ENCODE measurements at places on chromosomes 1 and 21.

GRCh38 chr1:226001963-226002666, 3.0 kb upstream of the SDE2 start:
- peak; percentile 80 for DNase-seq

GRCh38 chr1:88124614-88125013, 559.5 kb upstream of the PKN2 start:
- DNase-seq: no peak

- no peak for DNase-seq
These were observed 19.1 kb downstream of the SLC25A33 start for GRCh38 chr1:9558271-9558945.

DNA sequence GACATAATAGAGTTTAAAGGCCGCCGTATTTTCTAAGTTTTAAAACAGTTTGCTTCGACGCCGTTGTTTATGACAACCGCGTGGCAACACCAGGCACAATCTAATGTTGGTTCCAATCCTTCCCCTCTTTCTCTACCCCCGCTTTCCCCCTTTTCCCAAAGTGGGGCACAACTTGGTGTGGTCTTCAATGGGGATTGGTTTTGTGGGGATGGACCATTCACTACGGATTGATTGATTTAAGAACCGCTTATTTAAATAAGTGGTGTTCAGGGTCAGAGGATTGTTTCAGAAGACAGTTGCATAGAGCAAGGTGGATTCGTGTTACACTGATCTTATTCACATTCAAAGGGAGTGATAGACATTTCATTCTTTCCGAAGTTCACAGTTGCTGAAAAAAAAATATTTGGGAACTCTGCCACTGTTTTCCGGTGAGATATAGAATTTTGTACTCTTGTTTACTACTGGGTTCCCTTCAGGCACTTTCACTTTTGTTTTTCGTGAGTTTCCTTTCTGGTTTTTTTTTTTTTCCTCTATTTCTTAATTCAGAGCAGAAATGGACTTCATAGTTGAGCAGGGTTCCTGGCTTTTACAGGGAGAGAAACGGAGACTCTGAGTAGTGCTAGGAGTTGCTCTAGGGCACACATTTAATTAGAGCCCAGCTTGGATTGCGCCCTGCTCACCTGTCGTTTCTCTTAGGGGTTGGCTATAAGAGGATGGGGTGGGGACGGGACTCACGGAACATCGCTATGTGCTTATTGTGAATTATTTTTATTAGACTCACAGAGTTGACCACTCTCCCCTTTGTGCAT, 79.6 kb upstream of the AK4 start:
- DNase-seq: peak; percentile 19

DNA sequence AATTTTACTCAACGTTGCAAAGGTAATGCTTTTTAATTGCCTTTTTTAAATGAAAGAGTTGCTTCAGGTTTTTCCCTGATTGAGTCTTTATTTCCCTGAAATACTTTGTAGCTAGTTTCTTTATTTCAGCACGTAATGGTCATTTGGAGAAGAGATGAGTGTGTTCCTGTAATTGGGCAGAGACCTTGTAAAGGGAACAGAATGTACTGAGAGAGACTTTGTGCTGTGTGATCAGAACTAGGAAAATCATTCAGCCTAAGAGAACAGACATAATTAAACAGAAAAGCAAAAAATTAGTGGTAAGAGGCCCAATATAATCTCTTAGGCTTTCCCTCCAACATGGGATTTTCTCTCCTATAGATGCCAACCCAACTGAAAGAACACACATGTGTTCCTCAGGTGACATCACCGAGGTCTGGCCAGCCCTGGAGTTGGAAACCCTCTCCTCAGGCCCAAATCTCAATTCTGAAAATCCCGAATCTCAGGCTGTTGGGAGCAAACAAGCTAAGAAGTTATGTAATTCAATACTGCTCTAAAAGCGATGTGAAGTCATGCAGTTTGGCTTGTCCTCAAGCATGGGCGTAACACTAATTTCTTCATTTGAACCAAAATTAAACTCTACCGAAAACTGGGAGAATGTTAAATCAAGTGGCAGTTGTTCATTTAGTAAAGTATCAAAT, 102.0 kb downstream of the TGFB2 start:
- DNase-seq: no peak

DNA sequence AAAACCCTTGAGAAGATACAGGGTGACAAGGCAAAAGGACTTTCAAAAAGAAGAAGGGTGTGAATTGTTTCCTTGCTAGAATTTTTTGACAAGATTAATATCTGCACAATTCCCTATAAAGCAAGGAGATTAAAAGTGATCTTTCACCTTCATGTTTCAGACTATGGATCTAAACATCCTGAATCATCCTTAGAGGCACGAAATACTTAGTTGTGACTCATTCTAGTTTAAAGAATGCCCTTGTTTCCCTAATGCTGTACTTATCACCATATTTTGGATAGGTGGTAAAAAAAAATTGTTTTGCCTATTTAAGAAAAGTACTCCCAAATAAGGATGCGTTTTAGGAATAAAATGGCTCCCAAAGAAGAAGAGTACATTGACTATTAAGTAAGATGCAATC, 415.1 kb downstream of the LRRIQ3 start:
- no peak for DNase-seq

GRCh38 chr1:3702528-3702927, 49.7 kb upstream of the CCDC27 start:
- no peak for DNase-seq

DNA sequence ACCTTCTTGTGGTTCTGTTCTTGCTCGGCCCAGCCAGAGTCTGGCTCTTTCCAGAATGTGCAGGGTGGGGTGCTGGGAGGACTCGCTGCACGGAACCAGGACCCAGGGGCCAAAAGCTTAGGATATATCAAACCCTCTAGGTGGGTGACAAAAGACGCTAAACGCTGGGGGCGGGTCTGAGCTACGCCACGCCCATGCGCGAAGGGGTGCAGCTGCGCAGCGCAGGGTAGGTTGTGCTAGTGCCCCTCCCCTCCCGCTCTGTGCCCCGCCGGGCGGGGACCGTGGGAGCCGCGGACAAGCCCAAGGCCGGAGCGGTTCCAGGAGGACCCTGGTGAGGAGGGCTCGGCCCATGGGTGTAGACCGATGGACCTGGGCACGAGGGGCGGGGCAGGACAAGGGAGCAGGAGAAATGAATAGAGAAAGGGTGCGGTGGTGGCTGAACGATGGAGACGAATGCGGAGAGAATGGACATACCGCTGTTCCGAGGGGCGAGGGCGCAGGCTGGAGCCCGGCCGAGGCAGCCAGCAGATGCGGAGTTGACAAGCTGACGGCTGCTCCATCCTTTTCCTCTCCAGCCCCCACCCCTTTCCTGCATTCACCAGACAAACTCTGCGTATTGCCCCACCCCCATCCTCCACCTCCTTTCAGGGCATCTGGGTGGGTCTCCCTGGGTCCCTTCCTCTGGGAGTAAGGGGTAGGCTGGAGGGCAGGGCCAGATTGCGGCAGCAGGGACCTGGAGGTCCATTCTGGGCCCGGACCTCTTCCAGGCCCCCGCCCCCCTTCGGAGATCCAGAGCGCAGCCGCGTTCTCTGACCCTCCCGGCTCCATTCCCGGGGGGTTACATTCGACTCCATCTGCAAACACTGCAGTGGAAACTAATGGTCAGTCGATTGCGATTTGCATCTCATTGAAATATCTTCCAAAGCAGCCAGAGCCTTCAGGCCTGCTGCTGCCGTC, at the start of gene RUSC1:
TSS of gene RUSC1 (plus strand) at position 234 of the 957 bp plus-strand sequence. CDS start 880 bp downstream, outside the sequence.
- peak; percentile 75 for DNase-seq

- DNase-seq: no peak
These were observed 273.3 kb downstream of the DUSP10 start for GRCh38 chr1:221468546-221468945.

DNA sequence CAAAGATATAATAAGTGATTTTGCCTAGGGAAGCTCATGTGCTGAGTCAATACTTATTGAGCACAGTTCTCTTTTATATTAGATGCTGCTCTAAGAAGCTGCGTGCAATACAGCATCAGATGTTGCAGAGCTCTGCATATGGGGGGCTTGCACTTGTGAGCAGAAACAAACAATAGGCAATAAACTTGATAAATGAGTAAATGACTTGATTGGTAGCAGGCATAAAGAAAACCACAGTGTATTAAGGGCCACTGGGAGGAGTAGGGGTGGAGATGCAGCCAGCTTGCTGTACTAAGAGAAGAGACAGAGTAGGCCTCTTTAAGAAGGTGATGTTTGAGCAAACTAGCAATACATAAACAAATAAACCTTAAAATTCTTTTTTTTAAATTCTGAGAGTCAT, 598.5 kb upstream of the ADAMTS5 start:
- DNase-seq: no peak

GRCh38 chr1:160030657-160031364, 979 bp downstream of the PIGM start:
- no peak for DNase-seq

GRCh38 chr21:23822760-23823159, 1784.5 kb downstream of the MRPL39 start:
- no peak for DNase-seq

- no peak for DNase-seq
These were observed 77.1 kb downstream of the PIK3CD start for GRCh38 chr1:9728451-9729295.

DNA sequence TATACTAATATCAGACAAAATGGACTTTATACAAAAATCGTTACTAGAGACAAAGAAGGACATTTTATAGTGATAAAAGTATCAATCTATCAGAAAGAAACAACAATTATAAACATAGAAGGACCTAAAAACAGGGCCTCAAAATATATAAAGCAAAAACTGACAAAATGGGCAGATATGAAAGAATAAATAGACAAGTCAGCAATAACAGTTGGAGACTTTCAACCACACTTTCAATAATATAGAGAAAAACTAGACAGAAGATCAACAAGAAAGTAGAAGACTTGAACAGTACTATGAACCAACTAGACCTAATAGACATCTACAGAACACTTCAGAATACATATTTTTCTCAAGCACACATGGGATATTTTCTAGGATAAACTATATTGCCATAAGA, 52.4 kb downstream of the MIS18A start:
- no peak for DNase-seq

DNA sequence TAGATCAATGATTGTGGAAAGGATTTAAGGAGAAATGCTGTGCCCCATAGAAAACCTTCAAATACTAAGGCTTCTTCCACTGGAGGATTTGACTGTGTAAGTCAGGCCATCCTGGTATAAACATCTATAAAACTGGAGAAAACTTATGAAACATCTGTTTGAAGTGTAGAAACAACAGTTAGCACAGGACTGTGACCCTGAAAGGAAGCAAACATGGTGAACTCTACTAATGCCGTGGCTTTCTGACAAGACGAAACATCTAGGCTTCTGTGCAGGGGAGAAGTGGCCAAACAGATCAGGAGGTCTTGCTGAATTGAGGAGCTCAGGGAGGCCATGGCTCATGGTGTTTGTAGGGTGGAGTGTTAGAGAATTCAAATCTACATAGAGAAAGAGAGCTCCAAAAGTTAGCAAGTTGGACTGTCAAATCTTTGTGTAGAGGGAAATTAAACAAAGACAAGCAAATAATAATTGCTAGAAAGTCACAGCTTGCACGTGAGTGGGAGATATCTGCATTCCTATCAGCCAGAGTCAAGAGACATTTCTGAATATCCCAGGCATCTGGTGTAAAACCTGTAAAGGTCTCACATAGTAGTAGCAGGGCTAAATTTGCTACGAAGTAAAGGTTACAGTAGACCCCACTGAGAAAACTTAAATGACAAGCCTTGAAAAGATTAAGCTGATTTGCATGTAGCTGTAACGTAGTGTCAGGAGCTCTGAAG, 566.8 kb upstream of the B3GALT2 start:
- no peak for DNase-seq

GRCh38 chr1:109969146-109969829, 15.3 kb upstream of the AHCYL1 start:
- DNase-seq: no peak

Measured in naive thymus-derived CD8-positive, alpha-beta T cell (primary cell).